Lower lobe of right lung (tissue), 2 donors: ENCODE measurements at places on chromosomes 13 and 19. TPM values are rescaled to one million over a fixed set of nuclear protein-coding genes. Genes with fewer than 3 reads are reported as not detected.

Gene SIAH3
- total RNA-seq, result 0.06 TPM

Gene CYP2A7
- 0.68 TPM for total RNA-seq

Gene PODNL1
- total RNA-seq, result 2.7 TPM

Gene CBLC
- total RNA-seq, result 2.3 TPM

Gene NAPSA
- total RNA-seq, result 1,633 TPM

Gene CYP4F8
- not detected for total RNA-seq

Gene CD70
- total RNA-seq, result 2.6 TPM

Gene FBXO27
- 6.4 TPM for total RNA-seq

Gene BRSK1
- 1.0 TPM for total RNA-seq

DNA sequence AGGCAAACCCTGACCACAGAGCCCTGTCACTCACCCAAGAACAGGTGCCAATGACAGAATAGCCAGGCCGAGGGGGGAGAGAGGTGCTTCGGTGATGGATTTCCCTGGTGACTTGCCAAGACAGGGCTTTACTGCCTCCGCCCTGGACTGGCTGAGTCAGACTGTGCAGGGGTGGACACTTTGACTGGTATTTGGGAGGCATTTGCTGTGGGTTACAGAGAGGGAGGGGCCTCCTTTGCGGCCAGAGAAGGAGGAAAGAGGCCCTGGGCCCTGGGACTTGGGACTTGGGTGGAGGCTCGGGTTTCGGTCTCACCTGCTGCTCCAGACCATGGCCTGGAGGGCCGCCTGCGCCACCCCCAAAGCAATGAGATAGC lies 4.6 kb upstream of the EPS8L1 start:
- peaks cover 28% of the 10 kb centered on the region for H3K27me3 ChIP-seq
- H3K4me3 ChIP-seq, result no peak overlapping the region
- no peaks in the 10 kb centered on the region for H3K36me3 ChIP-seq
- no peak overlapping the region for H3K27ac ChIP-seq
- no peak for DNase-seq

DNA sequence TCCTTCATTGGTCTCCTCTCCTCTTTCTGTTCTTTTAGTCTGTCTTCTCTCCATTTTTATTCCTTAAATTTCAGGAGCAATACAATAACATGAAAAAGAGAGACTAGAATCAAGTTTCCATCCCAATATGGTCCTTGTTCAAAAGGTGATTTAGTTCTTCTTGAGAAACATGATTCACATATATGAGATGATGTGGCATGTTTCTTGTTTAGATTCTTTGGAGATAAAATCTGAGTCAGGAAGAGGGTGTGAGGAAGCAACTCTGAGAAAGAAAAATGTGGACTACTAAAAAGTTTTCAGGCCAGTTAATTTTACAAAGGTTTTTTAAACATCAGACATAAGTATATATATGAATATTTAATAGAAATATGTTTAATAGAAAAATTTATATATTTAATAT lies 231.4 kb downstream of the OXGR1 start:
- no peaks in the 10 kb centered on the region for H3K36me3 ChIP-seq
- DNase-seq, result no peak
- H3K27ac ChIP-seq, result no peak overlapping the region
- no peaks in the 10 kb centered on the region for H3K27me3 ChIP-seq

DNA sequence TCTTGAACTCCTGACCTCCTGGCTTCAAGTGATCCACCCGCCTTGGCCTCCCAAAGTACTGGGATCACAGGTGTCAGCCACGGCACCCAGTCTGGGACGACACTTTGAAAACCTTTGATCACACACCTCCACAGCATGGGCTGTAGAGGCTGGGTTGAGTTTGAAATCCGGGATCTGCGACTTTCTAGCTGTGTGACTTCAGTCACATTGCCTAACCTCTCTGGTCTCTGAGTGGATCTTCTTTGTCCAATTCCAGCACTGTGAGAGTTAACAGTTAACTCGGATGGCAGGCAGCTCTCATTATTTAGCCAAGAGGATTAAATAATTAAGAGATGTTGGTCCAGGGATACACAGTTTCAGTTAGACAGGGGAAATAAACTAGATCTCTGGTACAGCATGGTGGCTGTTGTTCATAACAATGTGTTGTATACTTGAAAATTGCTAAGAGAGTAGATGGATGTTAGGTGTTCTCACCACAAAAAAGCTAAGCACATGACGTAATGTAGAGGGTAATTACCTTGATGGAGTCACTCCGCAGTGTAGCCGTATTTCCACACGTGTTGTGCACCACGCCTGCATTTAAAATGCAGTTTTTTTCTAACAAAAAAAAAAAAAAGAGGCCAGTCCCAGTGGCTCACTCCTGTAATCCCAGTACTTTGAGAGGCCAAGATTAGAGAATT lies 1.9 kb downstream of the GALP start:
- no peak overlapping the region for H3K27ac ChIP-seq
- H3K36me3 ChIP-seq, result no peaks in the 10 kb centered on the region
- no peaks in the 10 kb centered on the region for H3K4me1 ChIP-seq

GRCh38 chr19:28988066-28988465 lies 224.9 kb downstream of the UQCRFS1 start:
- H3K4me1 ChIP-seq, result no peaks in the 10 kb centered on the region
- no peaks in the 10 kb centered on the region for H3K36me3 ChIP-seq
- peaks cover 4% of the 10 kb centered on the region for H3K27me3 ChIP-seq
- no peak overlapping the region for H3K27ac ChIP-seq

- H3K4me1 ChIP-seq, result no peaks in the 10 kb centered on the region
- H3K4me3 ChIP-seq, result no peak overlapping the region
- DNase-seq, result no peak
- H3K36me3 ChIP-seq, result no peaks in the 10 kb centered on the region
- no peaks in the 10 kb centered on the region for H3K27me3 ChIP-seq
- no peak overlapping the region for H3K27ac ChIP-seq
These were observed 106.0 kb upstream of the CSNK1A1L start for GRCh38 chr13:37211487-37211886.

DNA sequence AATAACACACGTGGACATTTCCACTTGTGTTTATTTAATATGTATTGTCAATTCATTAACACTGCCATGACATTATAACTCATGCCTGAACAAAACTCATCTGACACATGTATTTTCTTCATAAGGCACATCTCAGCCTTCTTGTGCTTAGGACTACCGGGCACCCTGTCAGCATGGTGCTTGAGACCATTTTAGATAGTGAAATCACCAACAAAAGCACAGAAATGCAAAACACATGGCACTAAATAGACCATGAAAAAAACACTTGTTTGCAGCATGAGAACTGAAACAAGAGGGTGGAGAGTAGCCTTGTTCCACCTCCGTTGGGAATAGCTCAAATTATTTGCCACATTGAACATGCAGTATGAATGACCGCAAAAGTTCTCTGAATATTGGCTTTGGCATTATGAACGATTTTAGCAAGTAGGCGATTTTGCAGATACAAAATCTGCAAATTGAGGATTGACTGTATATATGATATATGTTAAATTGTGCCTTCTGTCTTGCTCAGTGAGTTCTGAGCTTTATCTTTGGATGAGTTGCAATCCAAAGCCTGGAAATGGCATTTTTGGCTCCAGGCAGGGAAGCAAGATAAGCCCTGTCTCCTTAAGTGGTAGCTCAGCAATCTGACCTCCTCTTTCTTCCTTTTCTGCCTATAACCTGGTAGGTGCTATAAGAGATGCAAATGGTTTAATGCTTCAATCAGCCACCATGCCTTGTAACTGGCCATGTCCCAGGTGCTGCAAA lies 328.2 kb downstream of the HS6ST3 start:
- DNase-seq, result no peak
- no peak overlapping the region for H3K27ac ChIP-seq
- no peaks in the 10 kb centered on the region for H3K27me3 ChIP-seq
- H3K4me1 ChIP-seq, result no peaks in the 10 kb centered on the region

DNA sequence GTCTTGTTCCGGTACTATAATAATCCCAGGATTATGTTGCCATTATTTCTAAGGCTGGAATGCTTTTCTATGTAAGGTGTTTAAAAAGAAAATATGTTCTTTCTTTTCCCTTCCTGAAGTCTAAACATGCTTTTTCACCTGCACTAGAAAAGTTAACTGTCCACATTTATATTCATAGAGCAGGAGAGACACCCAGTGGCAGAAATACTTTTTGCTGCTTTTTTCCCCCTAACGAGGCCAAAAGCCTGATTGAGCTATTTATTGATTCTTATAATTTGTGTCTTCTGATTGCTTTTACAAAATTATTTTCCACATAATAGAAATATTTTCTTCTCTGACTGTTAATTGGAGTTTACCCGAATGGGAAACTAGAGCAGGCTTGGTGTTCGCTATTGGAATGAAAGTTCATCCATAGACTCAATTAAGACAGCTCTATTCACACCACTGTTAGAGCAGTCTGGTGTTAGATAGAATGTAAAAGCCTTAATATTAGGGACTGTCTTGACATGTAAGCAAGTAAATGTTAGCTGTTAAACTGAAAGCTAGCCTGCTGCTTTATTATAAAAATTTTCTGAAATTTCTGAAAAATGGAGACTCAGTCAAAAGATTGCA lies 15.8 kb downstream of the GPR180 start:
- no peaks in the 10 kb centered on the region for H3K4me1 ChIP-seq
- H3K27me3 ChIP-seq, result no peaks in the 10 kb centered on the region
- no peak overlapping the region for H3K4me3 ChIP-seq
- peaks cover 30% of the 10 kb centered on the region for H3K36me3 ChIP-seq
- no peak for DNase-seq

GRCh38 chr13:84816567-84817105 lies 934.4 kb upstream of the SLITRK1 start:
- H3K27ac ChIP-seq, result no peak overlapping the region
- no peak overlapping the region for H3K4me3 ChIP-seq
- no peak for DNase-seq
- no peaks in the 10 kb centered on the region for H3K4me1 ChIP-seq
- H3K36me3 ChIP-seq, result no peaks in the 10 kb centered on the region

DNA sequence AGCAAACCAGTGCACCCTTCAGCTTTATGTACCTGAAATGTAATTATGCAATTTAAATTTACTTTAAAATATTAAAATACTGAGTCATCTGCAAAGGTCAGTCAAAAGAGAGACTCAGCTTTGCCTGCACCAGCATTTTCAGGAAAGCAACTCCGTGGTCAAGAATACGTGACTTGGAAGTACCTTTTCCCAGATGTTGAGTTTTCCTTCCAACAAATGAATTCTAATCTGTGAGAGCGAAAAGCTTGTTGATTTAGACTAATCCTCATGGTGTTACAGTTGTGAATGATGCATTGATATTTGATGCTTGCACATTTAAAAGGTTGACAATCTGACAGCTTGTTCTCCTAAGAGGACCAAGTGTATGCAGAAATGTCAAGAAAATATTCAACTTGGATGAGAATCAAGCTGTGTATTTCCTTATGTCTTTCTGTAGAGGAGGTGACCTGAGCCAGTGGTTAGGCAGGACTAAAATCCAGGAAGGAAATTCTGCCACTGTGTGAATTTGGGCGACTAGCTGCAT lies 270.4 kb downstream of the ABCC4 start:
- no peaks in the 10 kb centered on the region for H3K4me1 ChIP-seq
- H3K36me3 ChIP-seq, result peaks cover 20% of the 10 kb centered on the region
- no peak overlapping the region for H3K4me3 ChIP-seq
- no peak overlapping the region for H3K27ac ChIP-seq

GRCh38 chr13:68176475-68176874 lies 946.3 kb upstream of the PCDH9 start:
- no peaks in the 10 kb centered on the region for H3K4me1 ChIP-seq
- H3K4me3 ChIP-seq, result no peak overlapping the region
- no peaks in the 10 kb centered on the region for H3K27me3 ChIP-seq
- no peaks in the 10 kb centered on the region for H3K36me3 ChIP-seq

DNA sequence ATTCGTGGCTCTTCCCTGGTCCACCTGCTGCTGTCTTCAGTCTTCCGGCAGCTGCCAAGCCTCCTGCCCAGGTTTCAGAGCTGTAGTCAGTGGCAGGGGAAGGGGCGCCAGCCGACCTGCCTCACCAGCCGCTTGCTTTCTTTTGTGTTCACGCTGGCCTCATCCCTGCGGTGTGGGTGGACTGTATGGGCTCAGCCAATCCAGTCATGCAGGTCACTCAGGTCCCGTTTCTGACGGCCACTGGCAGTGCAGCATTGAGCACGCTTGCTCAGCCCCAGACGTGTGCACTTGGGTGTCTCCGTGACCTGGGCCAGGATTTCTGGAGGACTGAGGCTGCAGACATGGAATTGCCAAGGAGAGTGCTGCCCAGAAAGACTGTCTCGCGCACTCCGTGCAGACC lies 26.0 kb downstream of the AP1M1 start:
- no peak overlapping the region for H3K27ac ChIP-seq
- H3K4me1 ChIP-seq, result no peaks in the 10 kb centered on the region
- H3K4me3 ChIP-seq, result no peak overlapping the region
- DNase-seq, result no peak

GRCh38 chr19:44939668-44940067 lies 2.4 kb upstream of the APOC4 start:
- H3K36me3 ChIP-seq, result no peaks in the 10 kb centered on the region
- H3K27ac ChIP-seq, result no peak overlapping the region
- no peak overlapping the region for H3K4me3 ChIP-seq
- no peaks in the 10 kb centered on the region for H3K4me1 ChIP-seq

DNA sequence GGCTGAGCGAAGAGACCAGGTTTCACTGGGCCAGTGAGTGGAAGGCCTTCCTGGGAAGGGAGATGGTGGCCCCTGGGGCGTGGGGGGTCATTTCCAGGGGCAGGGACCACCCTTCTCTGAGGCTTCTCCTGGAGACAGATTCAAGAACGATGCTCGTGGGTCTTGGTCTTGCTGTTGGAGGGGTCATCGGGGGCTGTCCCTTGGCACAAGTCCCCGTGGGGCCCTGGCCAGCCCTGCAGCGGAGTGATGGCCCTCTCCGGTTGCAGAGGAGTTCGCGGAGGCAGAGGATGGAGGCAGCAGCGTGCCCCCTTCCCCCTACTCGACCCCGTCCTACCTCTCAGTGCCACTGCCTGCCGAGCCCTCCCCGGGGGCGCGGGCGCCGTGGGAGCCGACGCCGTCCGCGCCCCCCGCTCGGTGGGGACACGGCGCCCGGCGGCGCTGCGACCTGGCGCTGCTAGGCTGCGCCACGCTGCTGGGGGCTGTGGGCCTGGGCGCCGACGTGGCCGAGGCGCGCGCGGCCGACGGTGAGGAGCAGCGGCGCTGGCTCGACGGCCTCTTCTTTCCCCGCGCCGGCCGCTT lies 4.8 kb downstream of the TTC9B start:
- peaks cover 16% of the 10 kb centered on the region for H3K4me1 ChIP-seq
- peaks cover 20% of the 10 kb centered on the region for H3K36me3 ChIP-seq
- no peak overlapping the region for H3K4me3 ChIP-seq
- H3K27me3 ChIP-seq, result peaks cover 24% of the 10 kb centered on the region
